ENCODE measurements at places on chromosomes 4 and X. TPM values are rescaled to one million over a fixed set of nuclear protein-coding genes. Genes with fewer than 3 reads are reported as not detected.

The S100P gene
- total RNA-seq: 267 TPM

The ZNF630 gene
- 3.0 TPM for total RNA-seq

The MUC7 gene
- not detected for total RNA-seq

The IGFBP7 gene
- total RNA-seq: 148 TPM

The PDGFRA gene
- total RNA-seq: 0.24 TPM

The CCNB3 gene
- under 0.01 TPM for total RNA-seq

The VCX2 gene
- not detected for total RNA-seq

The DOK7 gene
- total RNA-seq: 5.5 TPM

The WWC2 gene
- total RNA-seq: 18.3 TPM

The PRDM8 gene
- total RNA-seq: 0.48 TPM

The SPANXB1 gene
- total RNA-seq: not detected

The MMAA gene
- total RNA-seq: 1.5 TPM

The SLC6A14 gene
- 6.7 TPM for total RNA-seq

The TLR3 gene
- total RNA-seq: 1.7 TPM

The CFAP47 gene
- not detected for total RNA-seq

The CORIN gene
- total RNA-seq: under 0.01 TPM

The NXT2 gene
- 12.3 TPM for total RNA-seq

The MMGT1 gene
- total RNA-seq: 13.9 TPM

The GRIPAP1 gene
- 23.4 TPM for total RNA-seq

The SMIM20 gene
- 26.5 TPM for total RNA-seq

The MAGEB1 gene
- total RNA-seq: not detected

The DMD gene
- 3.4 TPM for total RNA-seq

The CLDN22 gene
- not detected for total RNA-seq

The CFP gene
- not detected for total RNA-seq

The COL4A6 gene
- total RNA-seq: 26.9 TPM

The MAMLD1 gene
- total RNA-seq: 0.48 TPM

The OGT gene
- total RNA-seq: 113 TPM

The DNAAF6 gene
- not detected for total RNA-seq

The SMR3B gene
- total RNA-seq: not detected

The NAP1L2 gene
- total RNA-seq: 0.43 TPM

The GASK1B gene
- total RNA-seq: 3.1 TPM

The DUSP21 gene
- not detected for total RNA-seq

The SH2D1A gene
- total RNA-seq: not detected

The SOX3 gene
- total RNA-seq: not detected
